ENCODE measurements at places on chromosomes 12 and 14.

GRCh38 chr12:94754653-94755052 lies 104.3 kb upstream of the TMCC3 start:
- no peak for DNase-seq

- DNase-seq = no peak
These were observed 74.8 kb upstream of the FRMD6 start for GRCh38 chr14:51576879-51577278.

GRCh38 chr14:39500253-39500652 lies 68.0 kb upstream of the FBXO33 start:
- DNase-seq = no peak

- DNase-seq = no peak
These were observed 1.7 kb downstream of the FBXO34 start for GRCh38 chr14:55272922-55273321.

DNA sequence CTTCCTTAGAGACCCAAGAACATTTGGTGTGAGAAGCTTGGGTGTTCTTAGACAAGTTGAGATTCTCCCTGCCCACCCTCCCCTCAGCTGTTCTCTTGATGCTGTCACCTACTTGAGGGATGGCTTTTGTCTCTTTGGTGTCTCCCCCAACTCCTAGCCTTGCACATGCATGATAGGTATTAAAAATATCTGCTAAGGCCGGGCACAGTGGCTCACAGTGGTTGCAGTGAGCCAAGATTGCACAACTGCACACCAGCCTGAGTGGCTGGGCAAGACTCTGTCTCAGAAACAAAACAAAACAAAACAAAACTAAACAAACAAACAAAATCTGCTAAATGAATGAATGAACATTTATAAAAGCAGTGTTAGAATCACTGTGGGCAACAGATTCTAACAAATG lies 261.1 kb downstream of the AKAP6 start:
- no peak for DNase-seq

DNA sequence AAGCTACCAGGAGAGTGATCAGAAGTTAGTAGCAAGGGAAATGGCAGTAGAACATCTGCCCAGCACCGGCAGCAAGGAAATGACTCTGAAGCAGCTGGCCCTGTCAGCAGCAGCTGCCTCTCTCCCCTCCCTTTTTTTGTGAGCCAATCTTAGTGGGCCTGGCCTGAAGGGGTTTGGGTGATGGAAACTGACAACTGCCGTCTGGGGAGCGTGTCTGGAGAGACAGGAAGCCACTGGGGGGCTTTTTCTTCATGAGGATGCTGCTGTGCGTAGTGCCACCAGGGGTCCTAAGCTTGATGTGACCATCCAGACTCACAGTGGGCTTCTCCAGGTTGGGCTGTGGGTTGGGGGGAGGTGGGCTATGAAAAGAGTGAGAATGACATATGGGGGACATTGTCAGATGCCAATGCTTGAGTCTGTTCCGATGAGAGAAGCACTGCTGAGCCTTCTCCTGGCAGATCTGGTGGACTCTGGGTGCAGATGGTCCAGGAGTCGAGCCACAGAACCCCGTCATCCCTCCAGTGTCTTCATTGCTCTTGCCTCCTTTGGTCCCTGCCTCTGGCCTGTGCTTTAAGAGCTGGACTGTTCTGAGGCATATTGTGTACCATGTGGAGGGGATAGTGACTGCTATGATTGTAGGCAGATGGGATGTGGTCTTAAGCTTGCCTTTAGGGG lies 87.6 kb upstream of the HIF1A start:
- DNase-seq = no peak

- DNase-seq = peak; percentile 65
These were observed 119.1 kb downstream of the PTPN11 start for GRCh38 chr12:112537710-112538396.

DNA sequence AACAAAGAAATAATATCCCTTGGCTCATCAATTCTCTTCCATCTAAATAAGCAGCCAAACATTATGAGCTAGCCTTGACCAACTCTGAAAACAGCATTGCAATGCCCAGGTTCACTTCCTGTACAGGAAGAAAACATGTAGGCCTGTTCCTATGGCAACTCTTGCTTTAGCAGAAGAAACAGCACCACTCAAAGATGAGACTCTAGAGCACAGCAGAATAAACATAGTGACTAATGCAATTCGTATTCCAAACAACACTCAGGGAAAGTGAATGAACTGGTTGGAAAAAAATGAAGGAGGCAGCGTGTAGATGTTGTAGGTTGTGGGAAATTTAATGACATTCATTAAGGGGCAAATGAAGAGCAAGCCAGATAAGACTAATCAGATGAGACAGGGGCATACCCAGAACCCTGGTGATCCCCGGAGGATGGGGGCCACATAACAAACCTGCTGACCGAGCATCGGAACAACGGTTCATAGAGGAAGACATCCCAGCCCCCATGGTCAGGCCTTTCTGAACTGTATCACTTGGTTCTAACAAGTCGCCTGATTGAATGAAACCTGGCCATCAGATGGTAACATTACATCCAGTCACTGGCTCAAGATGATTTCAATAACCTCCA lies 9.0 kb downstream of the ARHGDIB start:
- no peak for DNase-seq

DNA sequence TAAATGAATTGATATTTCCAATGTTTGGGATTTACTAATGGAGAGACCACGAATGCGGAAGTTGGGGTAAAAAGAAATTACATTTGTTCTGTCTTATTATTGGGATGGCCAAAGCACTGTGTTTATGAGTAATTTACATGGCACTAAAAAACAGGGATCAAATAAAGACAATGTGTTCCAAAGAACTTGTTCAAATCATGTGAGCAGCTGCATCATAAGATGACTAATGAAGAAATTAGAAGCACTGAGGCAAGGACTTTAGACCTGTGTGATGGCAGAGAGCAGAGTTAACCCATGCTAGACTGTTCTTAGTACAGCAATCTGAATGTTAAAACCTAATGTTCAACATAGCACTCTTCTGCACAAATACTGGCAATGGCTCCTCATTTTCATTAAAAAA lies 34.3 kb upstream of the DCN start:
- no peak for DNase-seq

- DNase-seq = no peak
These were observed 1325.8 kb downstream of the AACS start for GRCh38 chr12:126390969-126391566.

DNA sequence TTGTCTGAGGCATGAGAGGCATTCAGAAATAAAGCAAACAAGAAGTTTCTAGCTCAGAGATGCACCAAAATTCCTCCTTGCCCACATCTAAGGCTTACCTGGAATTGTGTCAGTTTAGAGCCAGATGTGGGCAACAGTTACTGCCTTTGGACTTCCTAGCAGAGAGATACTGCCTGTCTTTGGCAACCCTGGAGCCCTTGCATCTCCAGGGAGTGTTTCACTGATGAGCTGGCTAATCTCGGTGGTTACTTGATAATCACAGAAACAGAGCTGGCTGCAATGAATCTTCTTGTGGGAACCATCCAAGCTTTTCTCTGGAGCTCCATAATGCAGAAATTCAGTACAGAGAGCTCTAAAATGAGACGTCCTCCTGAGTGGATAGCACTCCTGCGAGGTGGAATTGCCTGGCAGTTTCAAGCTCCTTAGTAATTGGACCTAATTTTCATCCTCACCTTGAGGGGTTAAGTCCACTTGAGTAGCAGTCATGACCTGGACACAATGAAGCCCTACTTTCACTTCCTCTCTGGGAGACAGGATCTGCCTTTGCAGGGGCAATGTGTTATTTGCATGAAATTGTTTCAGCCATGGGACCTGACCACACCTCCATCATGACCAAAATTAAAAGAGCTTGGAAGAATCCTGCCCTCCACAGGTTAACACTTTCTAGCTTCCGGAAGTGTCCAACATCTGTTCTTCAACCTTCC lies 108.8 kb upstream of the ARHGAP5 start:
- no peak for DNase-seq

DNA sequence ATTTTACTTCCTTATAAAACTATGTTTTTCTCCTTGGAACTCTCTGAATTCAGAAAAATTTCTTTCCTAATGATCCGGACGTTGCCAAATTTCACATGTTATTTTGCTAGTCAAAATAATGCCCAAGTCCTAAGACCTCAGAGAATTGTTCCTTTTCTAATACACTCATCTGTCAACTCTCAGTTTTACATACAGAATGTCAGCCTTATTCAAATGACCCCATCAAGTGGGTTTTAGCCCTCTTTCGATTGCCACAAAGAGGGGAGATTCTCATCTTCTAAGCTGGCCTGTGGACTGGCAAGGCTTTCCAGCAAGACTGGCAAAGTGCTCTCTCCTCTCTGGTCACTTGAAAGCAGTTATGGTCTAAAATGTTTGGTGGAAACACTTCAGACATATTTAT lies 99.3 kb upstream of the GPHB5 start:
- DNase-seq = no peak

DNA sequence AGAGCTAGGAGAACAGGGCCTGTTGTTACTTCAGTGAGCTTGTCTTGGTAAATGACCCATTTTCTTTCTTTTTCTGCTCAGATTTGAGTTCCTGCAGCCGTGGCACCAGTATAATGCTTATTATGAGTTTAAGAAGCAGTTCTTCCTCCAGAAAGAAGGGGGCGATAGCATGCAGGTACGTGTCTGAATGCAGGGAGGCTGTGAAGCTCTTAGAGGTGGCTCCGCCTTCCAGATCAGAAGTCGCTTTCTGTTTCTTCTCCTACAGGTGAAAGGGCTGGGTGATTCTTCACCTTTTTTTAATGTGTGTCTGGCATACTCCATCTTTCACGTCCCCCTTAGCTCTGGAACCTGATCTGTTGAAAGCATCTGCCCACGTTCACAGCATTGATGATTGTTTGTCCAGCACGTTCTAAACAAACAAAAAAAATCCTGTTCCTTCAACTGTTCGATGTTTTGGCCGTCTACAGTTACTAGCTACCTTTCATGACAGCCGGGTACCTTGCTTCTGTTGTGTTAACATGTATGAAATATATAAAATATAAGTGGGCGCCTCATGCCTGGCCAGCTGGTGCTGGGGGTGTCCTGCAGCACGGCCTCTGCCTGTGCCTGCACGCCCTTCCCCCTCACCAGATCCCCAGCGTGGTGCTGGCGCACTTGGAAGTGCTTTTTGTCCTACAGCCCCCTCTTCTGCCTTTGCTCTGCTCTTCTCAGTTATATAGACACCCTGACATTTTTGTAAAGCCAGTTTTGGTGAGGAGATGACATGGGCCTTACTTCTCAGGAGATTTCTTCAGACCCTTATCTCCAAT lies 44.6 kb downstream of the SFSWAP start:
- peak; percentile 91 for DNase-seq

GRCh38 chr12:91361864-91362263 lies 179.2 kb upstream of the DCN start:
- no peak for DNase-seq

DNA sequence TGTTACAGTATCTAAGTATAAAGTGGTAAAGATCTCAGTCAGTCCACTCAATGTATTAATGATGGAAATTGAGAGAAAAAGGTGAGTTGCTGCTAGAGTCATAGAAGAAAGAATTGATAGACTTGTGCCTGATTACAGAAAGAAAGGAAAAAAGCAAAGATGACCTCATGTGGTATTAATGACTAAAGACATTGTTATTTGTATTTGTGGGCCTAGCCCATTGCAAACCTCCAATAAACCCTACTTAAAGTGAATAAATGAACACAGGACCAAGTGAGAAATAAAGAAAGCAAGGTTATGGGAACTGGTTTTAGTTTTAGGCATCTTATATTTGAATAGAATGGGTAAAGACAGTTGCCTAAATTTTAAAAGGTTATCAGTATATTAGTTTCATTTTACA lies 105.5 kb downstream of the SYT1 start:
- no peak for DNase-seq
